A549 treated with dexamethasone at 1 μM for 4 hours (cell line): ENCODE measurements at places on chromosomes 3 and 15. TPM values are rescaled to one million over a fixed set of nuclear protein-coding genes. Genes with fewer than 3 reads are reported as not detected.

Gene SKOR1
- 0.05 to 0.08 TPM (median 0.06 TPM) in 4 of 5 replicates, not detected in the other for total RNA-seq

Gene PLAAT1
- total RNA-seq: 0.09 to 0.16 TPM in 2 of 5 replicates, not detected in the others

Gene ELL3
- total RNA-seq: 0.95 to 2.0 TPM (median 1.4 TPM) in 5 replicates

Gene ZFAND6
- 95.7 to 111 TPM (median 97.3 TPM) in 5 replicates for total RNA-seq

Gene GATA2
- 3.9 to 5.7 TPM (median 4.6 TPM) in 5 replicates for total RNA-seq

Gene TMEM212
- not detected in 5 replicates for total RNA-seq

Gene ALPK3
- total RNA-seq: 0.03 to 0.22 TPM (median 0.10 TPM) in 5 replicates

Gene LRRIQ4
- total RNA-seq: not detected in 5 replicates

Gene CADM2
- total RNA-seq: 0.09 to 0.27 TPM (median 0.18 TPM) in 5 replicates

Gene CPN2
- not detected in 5 replicates for total RNA-seq

Gene SLC24A1
- total RNA-seq: 3.4 to 6.0 TPM (median 4.6 TPM) in 5 replicates

Gene SPTBN5
- 0.07 to 0.25 TPM (median 0.16 TPM) in 5 replicates for total RNA-seq

Gene IQCF5
- total RNA-seq: not detected in 5 replicates

Gene TMCO5A
- total RNA-seq: not detected in 5 replicates

Gene CCDC13
- total RNA-seq: 0.39 to 0.61 TPM (median 0.50 TPM) in 5 replicates

Gene RASGRF1
- total RNA-seq: 0.19 to 0.34 TPM (median 0.25 TPM) in 5 replicates

Gene ADCY5
- 0.45 to 1.1 TPM (median 0.56 TPM) in 5 replicates for total RNA-seq

Gene LYZL4
- total RNA-seq: not detected in 5 replicates

Gene CRYGS
- 0.41 to 0.96 TPM (median 0.71 TPM) in 5 replicates for total RNA-seq

Gene ACOX2
- total RNA-seq: 6.0 to 9.0 TPM (median 7.1 TPM) in 5 replicates

Gene TIPARP
- 98.8 to 117 TPM (median 110 TPM) in 5 replicates for total RNA-seq

Gene INKA1
- 1.6 to 2.2 TPM (median 2.0 TPM) in 5 replicates for total RNA-seq

Gene FETUB
- total RNA-seq: 0.13 to 0.38 TPM (median 0.23 TPM) in 5 replicates

Gene GNB5
- total RNA-seq: 45.2 to 52.1 TPM (median 48.3 TPM) in 5 replicates

Gene GHSR
- not detected in 5 replicates for total RNA-seq

Gene DAZL
- not detected in 5 replicates for total RNA-seq

Gene ITIH4
- 0.25 to 1.0 TPM (median 0.63 TPM) in 5 replicates for total RNA-seq

Gene SYNPR
- total RNA-seq: not detected in 5 replicates

Gene RTP1
- total RNA-seq: not detected in 5 replicates

Gene BUB1B
- total RNA-seq: 25.6 to 30.3 TPM (median 28.8 TPM) in 5 replicates

Gene ZNF660
- not detected in 5 replicates for total RNA-seq

Gene ZWILCH
- total RNA-seq: 31.4 to 40.0 TPM (median 34.2 TPM) in 5 replicates

Gene SERPINI1
- 2.2 to 3.6 TPM (median 2.4 TPM) in 5 replicates for total RNA-seq
